ENCODE measurements at places on chromosomes 2 and 18.

- DNase-seq = no peak
These were observed 197.9 kb downstream of the HRH4 start for GRCh38 chr18:24658302-24658701.

DNA sequence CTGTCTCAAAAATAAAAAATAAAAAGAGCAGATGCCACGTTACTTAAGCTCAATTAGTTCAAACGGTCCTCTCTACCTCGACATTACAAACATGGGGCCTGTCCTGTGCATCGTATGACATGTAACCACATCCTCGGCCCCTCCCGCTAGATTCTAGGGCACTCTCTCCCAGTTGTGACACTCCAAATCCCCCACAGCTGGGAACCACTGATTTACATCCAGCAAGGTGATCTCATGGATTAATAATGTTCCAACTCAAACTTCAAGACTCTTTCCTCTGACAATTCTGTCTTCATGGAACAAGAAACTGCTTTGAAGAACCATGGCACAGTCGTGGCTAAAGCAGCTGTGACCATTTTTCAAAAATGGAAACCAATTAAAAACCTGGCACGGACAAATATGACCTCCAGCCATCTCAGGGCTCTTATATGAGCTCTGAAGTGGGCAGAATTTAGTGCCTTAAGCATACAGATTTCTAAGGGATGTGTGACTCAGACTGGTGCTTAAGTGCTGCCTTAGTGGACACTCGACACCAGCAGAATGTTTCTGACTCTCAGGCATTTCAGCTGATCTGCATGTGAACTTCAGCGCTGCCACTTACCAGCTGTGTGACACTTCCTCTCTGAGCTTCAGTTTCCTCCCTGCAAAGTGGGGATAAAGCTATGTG, 31.7 kb upstream of the ASAP2 start:
- DNase-seq = no peak

DNA sequence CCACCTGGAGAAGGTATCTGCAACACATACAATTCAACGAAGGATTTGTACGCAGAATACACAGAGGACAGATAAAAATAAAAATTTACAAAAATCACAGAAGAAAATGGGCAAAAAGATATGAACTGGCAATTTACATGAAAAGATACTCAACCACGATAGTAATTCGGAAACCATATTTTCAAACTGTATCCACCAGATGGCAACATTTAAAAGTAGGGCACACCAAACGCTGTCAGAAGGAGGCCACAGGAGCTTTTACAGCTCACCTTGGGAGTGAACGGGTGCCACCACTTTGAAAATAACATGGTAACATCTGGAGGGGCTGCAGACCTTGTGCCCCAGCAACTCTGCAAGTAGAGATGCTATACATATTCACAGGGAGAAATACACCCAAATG, 9.8 kb downstream of the KIF1A start:
- no peak for DNase-seq

DNA sequence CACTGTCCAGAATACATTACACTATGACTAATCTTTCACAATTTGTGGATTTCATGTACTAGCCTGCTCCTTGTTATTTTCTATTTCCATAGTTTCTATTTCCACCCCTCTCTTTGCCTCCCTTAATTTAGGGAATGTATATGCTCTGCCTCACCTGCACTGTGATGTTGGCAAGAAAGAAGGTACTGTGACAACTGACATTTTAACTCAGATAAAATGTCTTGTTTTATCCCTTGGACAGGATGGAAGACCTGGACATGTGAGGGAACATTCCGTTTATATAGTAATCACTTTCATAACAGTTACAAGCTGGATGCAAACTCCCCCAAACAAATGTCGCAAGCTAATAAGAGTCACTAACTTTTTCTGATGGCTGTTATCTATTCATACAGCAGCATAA, 21.5 kb upstream of the DSG3 start:
- no peak for DNase-seq

DNA sequence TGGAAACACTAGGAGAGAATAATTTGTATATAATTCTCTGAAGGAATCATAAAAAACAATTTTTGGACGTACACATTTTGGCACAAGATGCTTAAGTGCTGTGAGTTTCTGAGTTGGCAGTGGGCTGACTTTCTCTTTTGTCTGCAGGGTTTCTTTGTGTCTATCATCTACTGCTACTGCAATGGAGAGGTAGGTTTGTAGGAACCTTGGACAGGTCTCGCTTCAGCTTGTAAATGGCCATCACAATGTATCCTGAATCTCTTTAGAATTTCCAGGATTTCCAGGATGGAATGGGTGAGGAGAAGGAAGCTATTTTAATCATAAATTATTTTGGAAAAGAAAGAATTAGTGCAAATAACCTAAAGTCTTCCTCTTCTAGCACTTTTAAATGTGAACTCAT, 83.9 kb downstream of the PTH2R start:
- no peak for DNase-seq

- DNase-seq = no peak
These were observed 1.1 kb upstream of the ZSCAN30 start for GRCh38 chr18:35291166-35291565.

GRCh38 chr2:95298486-95299111, 1.5 kb downstream of the KCNIP3 start:
- no peak for DNase-seq

DNA sequence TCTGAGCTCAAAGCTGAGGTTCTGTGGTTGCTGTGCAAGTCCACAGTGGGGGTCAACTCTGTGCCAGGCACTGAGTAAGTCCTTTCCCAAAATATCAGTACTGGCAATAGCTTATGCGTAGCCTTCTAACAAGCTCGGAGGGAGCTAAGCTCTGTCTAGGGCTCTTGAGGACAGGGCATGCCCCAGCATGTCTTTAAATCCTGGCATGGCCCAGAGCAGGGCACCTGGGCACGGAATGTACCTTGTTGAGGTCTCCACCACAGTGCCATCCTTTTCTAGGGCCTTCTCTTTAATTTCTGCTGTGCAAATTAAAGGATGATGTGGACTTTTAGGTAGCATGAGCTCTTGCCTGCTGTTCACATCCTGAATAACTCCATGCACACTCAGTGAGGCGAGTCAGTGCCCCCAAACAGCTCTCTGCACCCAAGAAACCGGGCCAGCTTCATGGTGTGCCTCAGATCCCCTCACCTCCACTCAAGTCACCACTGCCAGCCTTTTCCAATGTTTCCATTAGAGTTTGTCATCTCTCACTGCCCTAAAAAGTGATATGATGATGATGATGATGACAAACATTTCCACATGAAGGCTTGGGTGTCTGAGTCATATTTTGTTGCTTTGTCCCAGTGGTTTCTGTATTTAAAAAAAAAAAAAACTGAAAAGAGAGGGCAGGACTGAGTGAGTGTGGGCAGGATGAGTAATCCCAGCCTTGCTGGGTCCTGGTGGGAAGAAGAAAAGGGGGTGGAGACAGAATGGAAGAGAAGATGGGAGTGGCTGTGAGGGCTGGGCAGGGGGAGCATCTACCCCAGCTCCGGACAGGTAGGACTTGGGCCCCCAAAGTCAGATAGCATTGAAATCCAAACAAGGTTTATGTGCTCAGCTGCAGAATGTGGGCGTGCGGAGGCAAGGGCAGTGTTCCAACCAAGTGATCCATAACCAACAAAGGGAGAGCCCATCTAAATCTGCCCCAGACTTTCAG, 78.9 kb downstream of the ZBTB7C start:
- DNase-seq = peak; percentile 48

- no peak for DNase-seq
These were observed 37.1 kb upstream of the CCDC93 start for GRCh38 chr2:118050974-118051373.

- DNase-seq = no peak
These were observed 81.5 kb upstream of the SLC66A3 start for GRCh38 chr2:11073776-11074175.

GRCh38 chr2:218370410-218371063, 11.5 kb upstream of the SLC11A1 start:
- DNase-seq = peak; percentile 75

- DNase-seq = peak; percentile 14
These were observed 240.2 kb downstream of the FSIP2 start for GRCh38 chr2:185978634-185979407.

GRCh38 chr2:218168016-218168415, 1.3 kb upstream of the CXCR1 start:
- DNase-seq = no peak

DNA sequence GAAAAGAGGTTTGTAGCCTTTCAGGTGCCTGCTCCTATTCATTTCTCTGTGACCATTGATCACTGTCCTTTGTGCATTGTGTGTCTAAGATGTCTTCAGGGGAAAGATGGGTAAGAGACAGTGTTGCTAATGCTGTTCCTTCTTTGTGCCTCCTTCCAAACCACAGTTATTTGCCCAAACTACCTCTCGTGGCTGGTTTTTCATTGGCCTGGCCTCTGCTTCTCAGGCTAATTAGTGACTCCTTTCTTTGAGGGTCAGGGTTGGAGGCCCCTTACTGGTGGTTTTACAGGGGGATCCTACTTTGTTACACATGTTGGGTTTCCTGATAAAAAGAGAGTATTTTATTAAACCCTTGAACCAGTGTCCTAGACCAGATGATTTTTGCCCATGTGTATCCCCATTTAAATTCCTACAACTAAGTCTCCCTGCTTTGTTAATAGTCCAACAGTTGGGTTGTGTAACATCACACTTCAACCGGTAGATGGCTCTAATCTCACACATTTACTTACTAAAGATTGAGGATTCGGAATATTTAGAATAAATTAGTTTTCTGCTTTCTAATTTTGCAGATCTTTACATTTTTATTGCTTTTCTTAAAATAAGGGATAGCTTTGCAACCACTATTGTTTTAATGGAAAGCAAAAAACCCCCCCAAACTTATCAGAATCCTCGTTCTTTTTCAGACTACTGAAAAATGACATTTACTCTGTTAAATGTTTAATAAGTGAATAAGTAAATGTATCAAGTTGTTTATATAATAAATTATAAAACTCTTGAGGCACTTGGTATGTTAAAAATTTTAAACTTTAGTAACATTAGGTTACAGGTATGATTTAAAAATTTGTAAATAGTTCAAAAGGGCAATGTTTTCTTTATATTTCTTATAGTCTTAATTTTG, 2.4 kb downstream of the MARS2 start:
- DNase-seq = peak; percentile 28

- DNase-seq = no peak
These were observed 2.3 kb upstream of the GDF7 start for GRCh38 chr2:20664431-20665242.

Measured in AG09309 (cell line).